Umbilical cord (tissue), 2 donors: ENCODE measurements at places on chromosomes 7 and 10. TPM values are rescaled to one million over a fixed set of nuclear protein-coding genes. Genes with fewer than 3 reads are reported as not detected.

GRCh38 chr10:46541735-46542566, 14.5 kb downstream of the GPRIN2 start:
- DNase-seq: no peak

GRCh38 chr10:58444321-58444720, 59.1 kb downstream of the TFAM start:
- no peak for DNase-seq

The WNT8B gene
- 0.72 TPM for total RNA-seq

The LEP gene
- 2.2 TPM for total RNA-seq

- DNase-seq: no peak
Observed at GRCh38 chr10:3333426-3333825, 160.8 kb upstream of the PITRM1 start.

DNA sequence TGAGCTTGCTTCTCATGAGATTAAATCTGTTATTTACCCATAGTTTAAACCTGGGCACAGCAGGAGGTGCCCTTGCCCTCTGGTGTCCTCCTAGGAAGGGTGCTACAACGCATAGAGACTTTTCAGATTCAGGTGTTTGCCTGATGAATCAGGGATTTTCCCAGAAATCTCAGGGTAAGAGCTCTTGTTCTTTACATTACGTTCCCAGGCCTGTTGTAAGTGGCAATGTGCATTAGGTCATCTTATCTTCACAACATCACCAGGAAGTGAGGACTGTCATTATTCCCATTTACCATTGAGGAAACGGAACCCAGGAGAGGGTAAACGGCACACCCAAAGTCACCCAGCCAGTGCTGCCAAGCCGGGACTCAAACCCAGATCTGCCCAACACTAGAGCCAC, 73.0 kb downstream of the NHLRC2 start:
- no peak for DNase-seq

DNA sequence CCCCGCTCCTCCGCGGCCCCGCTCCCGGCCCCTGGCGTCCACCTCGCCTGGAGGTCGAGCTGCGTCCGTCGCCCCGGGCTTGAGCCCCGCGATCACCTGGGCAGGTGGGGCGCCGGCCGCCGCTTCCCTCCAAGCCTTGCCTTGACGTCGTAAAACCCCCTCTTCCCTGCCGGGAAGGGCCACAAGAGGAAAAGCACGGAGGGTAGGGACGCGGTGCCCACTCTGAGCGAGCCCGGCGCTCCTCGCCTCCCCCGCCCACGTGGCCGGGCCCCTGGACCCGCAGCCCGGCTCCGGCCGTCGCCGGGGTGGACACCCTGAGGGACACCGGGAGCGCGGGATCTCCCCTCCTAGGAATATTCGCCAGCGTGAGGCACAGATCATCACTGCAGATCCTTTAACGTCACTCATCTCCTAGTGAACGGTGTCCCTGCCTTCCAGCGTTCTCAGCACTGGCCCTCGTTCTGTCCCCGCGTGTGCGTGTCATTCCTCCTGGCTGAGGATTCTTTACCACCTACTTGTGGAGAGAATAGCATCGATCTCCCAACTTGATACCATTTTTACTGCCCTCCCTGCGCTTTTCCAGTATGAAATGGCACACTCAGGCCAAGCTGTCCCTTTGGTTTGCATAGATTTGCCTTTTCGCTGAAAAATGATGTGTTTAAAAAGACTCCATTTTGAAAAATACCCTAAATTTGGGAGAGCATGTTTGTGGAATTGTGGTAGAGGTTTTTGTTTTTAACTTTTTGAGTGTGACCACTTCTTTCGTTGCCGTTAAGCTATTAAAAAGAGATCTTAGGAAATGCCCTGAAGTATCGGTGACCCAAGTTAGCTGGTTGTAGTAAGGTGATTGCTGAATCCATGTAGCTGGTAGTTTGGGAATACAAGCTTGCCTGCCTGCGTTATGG, 649 bp downstream of the ACTR3B start:
- DNase-seq: peak; percentile 38

The KIF5B gene
- total RNA-seq: 155 TPM

DNA sequence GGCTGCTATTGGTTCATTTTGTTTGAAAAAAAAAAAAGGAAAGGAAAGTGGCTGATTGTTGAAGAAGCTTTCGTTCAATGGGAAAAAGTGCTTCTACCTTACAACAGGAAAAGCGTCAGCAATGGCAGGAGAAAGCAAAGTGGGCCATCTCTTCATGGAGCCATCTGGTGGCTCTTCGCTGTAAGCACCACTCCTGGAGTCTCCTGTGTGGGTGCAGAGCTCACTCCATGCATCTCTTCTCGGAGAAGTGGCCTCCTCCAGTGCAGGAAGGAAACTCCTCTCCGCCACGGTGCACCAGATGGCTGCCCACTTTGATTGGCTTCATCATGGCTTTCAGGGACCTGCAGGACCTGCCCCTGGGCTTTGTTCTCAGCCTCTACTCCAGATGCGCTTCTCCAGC, 250.9 kb downstream of the PTEN start:
- DNase-seq: peak; percentile 24

DNA sequence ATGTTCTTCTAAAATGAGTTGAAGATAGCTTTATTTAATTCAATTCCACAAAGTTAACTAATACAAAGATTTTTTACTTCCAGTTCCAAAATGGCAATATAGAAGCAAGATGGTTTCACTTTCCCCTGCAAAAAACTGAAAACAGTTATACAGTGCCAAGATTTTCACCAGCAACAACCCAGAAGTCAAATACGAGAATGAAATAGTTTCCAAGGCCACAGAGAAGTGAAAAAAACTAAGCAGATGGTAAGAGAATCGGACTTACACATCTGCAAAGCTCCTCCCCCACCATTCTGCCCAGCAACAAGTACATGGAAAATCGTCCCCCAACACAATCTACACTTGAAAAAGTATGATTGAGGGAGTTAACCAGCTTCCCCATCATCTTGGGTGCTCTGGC, 30.3 kb upstream of the KEL start:
- no peak for DNase-seq

DNA sequence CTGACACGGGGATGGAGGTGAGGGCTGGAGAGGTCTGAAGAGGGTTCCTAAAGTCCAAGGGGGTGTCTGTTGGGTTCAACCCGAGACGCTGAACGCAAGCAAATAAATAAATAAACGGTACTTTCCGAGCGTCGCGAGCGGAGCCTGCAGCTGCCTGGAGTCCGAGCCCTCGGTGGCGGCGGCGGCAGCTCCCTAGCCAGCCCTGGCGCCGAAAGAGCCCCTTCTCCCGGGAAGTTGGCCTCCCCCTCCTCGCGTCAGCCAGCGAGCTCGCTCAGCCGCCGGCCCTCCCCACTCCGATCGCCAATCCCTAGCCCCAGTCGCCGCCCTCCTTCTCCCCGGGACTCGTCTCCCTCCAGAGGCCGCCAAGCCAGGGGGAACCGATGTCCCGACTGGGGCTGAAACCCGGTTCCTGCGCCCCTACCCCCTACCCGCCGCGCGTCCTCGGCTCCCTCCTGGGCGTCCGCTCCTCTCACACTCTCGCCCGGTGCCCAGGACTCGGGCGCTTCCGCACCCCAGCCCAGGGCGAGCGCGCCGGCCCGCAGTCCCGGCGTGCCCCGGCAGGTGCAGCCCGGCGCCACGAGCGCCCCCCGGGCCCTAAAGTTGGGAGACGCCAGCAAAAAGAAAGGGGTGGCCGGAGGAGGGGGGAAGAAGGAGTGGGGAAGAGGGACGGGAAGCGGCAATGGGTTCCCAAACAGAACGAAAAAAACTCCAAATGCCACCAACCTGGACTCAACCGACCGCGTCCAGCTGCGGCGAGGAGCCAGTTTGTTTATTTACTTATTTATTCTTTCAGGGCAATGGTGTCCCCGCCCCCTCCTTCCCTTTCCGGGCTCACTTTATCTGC, at the start of gene GFRA1:
TSS of gene GFRA1 (minus strand) at position 767 of the 844 bp plus-strand sequence. CDS start 1,177 bp downstream, outside the sequence.
- DNase-seq: peak; percentile 10

The MGAM2 gene
- 2.9 TPM for total RNA-seq

DNA sequence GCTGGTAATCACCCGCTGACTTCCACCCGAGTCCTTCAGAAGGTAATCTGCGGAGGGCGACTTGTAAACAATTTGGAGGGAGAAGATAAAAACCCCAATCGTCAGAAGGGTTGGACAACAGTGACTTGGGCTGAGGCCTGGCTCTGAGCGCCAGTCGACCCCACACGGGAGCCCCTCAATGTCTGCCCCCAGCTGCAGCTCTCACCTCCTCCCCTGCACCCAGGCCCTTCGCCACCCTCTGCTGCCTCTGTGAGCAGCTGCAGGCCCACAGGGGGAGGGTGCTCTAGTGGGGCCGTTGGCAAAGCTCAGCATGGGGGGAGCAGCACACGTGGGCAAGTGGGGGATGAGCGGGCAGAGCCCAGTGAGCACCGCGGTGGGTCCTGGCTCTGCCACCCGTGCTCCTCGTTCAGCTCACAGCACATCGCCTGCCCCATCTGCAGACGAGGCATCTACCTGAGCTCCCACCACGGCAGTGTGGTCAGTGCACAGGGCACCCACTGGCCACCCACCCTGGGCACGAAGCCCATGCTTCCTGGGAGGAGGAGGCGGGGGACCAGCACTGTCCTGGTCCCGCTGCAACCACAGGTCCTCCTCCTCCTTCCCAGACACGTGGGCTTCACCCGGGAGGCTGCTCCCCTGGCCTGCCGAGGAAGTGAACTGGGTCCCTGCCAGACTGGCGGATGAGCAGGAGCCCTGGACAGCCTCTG, 280.5 kb downstream of the ELFN1 start:
- DNase-seq: no peak

The MYH16 gene
- total RNA-seq: not detected

The SYT15B gene
- total RNA-seq: 8.2 TPM

The CALCR gene
- total RNA-seq: 0.48 TPM

The CDC14C gene
- 2.6 TPM for total RNA-seq

DNA sequence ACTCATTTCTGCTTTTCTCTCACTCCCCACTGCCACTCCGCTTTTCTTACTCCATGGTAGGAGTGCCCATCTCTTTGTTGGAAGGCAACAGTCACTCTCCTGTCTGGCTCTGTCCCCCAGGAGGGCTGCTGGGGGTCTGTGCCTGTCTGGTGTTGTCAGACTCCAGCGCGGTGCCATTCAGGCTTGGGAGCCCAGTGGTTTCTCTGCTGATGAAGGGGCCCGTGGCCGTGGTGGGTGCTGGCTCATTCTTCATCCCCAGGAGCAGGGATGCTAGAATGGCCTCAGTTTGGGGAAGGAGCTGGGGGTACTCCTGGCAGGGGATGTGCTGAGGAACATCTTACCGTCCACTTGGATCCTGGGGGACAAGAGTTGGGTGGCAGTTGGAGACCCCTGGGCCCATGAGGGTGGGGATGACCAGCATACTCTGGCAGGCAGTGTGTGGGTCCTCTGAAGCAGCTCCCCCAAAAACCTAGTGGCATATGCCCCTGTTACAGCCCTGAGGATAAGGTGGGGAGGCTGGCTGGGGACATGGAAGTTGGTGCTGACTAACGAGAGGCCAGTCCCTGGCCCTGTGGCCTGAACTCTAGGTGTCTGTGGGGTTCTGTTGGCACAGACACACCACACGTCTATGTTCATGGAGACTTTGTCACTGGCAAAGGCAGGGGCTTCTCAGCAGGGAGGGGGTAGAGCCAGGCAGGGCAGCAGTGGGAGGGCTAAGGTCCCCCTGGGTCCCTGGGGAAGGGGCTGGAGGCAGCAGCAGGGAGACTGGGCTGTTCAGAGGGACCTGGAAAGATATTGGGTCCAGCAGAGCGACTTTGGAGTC, 102.8 kb upstream of the RET start:
- DNase-seq: no peak

- DNase-seq: no peak
Observed at GRCh38 chr7:80870813-80871212, 48.0 kb downstream of the SEMA3C start.

GRCh38 chr10:125156196-125156595, 4.2 kb downstream of the CTBP2 start:
- no peak for DNase-seq

The AKR1C4 gene
- total RNA-seq: not detected

- no peak for DNase-seq
Observed at GRCh38 chr10:62354916-62355315, 19.3 kb upstream of the ZNF365 start.

- DNase-seq: no peak
Observed at GRCh38 chr10:61160253-61160652, 216.3 kb upstream of the RHOBTB1 start.

DNA sequence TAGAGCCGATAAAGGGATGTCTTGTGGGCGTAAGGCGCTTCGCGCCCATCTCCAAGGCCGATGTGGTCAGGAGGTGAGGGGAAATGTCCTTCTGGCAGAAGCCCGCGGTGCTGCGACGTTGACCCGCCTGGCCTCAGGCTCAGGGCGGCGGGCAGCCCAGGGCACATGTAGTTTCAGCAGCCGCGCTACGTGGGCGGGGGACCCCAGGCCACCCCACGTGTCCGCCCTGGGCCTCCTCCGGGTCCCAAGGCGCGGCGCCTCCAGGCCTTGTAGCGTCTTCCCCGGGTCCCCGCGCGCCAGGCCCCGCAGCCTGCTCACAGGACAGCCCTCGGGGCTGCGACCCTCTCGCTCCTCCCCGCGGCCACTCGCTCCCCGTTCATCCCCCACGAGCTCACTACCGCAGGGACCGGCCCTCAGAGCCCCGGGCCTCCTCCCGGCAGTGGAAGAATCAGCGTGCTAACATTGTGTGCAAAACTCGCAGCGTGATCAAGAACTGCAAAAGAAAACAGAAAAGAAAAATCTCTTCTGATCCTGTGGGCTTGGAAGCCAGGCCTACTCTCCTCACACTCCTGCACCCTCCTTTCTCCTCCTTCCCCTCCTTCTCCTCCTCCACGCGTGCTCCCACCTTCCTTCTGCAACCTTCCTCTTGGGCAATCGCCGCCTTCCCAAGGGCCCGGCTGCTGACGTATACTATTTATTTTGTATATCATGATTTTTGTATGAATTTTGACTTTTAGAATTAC, 4.4 kb upstream of the TBX20 start:
- DNase-seq: peak; percentile 63

DNA sequence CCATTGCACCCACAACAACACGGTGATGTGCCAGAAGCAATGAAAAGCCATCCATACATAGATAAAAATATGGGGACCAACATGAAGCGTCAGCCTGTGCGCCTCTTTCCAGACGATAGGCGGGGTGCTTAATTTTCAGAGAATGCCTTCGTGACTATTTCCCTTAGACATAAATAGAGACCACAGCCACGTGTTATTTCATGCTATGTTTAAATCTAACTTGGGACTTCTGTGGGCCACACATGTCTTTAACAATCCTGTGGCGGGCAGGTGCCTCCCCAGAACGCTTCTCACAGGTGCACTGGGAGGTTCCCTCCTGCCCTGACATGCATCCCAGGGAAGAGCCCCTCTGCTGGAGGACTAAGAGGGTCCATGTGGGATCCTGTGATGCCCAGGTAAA, 259.7 kb downstream of the ADARB2 start:
- no peak for DNase-seq

GRCh38 chr7:45656431-45656830, 82.3 kb downstream of the ADCY1 start:
- DNase-seq: no peak

The DNA2 gene
- total RNA-seq: 9.4 TPM
